T-helper 2 cell (primary cell): ENCODE measurements at places on chromosomes 7 and 10.

GRCh38 chr10:109418795-109419194, 504.5 kb downstream of the XPNPEP1 start:
- DNase-seq: no peak

GRCh38 chr7:41134300-41135255, 568.3 kb downstream of the INHBA start:
- DNase-seq: no peak

GRCh38 chr10:78817361-78817760, 251.4 kb upstream of the ZMIZ1 start:
- DNase-seq: no peak

- DNase-seq: no peak
Measured at GRCh38 chr7:65338346-65338745, 35.3 kb upstream of the ZNF92 start.

GRCh38 chr10:103049237-103049636, 131.1 kb downstream of the CNNM2 start:
- DNase-seq: no peak

DNA sequence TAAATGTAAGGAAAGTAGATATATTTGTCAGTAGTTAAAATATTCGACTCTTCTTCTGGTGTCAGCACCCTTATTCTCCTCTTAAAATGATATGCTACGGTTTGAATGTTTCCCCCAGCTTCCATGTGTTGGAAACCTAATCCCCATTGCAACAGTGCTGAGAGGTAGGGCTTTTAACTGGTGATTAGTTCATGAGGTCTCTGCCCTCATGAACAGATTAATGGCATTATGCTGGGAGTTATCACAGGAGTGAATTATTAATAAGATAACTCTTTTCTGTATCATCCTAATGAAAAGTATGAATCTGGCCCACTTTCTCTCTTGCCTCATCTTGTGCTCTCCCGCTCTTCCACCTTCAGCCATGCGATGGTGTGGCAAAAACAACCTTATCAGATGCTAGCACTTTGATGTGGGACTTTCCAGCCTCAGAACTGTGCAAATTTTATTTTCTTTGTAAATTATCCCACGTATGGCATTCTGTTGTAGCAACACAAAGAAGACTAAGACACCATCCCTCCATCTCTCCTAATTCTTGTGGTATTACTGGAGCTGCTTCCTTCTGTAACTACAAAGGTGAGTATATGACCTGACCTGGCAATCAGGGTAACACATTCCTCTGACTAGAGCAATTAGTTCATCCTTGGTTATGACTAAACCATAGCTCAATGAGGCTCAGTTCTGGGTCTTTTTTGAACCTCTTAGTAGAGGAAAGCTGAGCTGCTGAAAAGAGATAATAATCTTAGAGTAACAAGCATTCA, 171.1 kb upstream of the TMEM196 start:
- no peak for DNase-seq

DNA sequence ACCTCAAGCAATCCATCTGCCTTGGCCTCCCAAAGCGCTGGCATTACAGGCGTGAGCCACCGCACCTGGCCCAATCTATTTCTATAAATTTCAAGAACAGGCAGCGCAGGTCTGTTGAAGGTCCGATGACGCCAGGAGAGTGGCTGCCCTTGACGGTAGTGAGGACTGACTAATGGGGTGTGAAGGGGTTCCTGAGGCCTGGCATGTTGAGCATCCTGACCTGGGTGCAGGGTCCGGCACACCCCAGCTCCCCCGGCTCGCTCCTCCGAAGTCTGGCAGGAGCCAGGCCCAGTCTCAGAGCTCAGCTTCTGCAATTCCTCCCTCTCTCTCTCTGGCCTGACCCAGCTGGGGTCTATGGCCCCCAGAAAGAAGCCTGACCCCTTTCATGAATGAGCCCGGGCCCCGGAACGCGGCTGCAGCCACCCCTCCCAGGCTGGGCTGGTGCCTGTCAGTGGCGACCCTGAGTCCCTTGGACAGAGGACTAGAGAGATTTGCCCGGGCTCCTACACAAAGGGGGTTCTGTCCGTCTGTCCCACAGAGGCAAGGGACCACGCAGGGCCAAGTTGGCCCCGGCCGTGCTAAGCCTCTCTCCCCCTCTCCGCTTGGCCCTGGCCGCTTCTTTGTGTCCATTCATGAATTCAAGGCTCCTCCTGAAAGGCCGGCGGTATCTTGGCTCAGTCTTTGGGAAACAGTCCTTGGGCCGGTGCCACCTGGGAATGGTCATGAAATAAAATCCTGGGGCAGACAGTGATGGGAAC, 18.8 kb downstream of the MMD2 start:
- no peak for DNase-seq

DNA sequence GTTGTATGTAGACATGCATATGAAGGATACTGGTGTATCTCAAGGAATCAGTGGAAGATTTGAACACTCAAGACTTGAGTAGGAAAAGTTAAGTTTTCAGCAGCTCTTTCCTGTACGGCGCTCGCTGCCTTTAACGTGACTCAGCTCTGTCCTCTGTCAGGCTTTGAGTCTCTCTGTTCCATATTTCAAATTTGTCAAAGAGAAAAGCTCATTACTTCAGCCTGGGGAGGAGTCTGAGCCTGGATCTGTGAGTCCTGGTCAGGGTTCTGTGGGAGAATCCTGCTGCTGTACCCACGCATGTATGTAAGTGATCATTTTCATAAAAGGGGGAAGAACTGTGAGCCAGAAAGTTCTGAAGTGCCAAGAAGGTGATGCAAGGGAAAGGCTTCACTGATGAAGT, 13.8 kb upstream of the MPP7 start:
- DNase-seq: no peak

DNA sequence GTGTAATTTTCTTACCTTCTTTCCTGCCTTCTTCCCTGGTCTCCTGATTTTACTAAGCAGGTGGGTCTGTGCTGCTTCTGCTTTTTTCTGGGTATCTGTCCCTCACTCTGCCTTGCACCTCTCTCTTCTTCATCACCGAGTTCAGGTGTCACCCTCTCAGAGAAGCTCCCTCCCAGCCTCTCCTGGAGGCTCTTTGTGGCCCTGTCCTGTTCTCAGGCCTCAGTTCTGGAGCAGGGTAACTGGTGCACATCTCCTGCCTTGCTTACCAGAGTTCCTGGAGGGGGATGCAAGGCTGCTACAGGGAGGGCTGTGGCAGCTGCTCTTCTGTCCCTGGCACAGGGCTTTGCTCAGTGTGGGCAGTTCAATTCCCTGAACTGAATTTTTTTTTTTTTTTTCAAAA, 66.1 kb downstream of the RBM33 start:
- DNase-seq: no peak

- DNase-seq: no peak
Measured at GRCh38 chr7:128102490-128103291, 71.5 kb upstream of the LRRC4 start.

GRCh38 chr10:104326991-104327610, 11.2 kb downstream of the ITPRIP start:
- DNase-seq: no peak

- DNase-seq: no peak
Measured at GRCh38 chr10:58575491-58575890, 62.8 kb downstream of the BICC1 start.

GRCh38 chr10:68562661-68563570, 2.8 kb downstream of the TET1 start:
- DNase-seq: no peak

GRCh38 chr7:81776161-81776560, 6.3 kb upstream of the HGF start:
- no peak for DNase-seq

GRCh38 chr7:44618045-44618444, 11.6 kb downstream of the OGDH start:
- no peak for DNase-seq

GRCh38 chr7:68964060-68964459, 634.2 kb upstream of the AUTS2 start:
- DNase-seq: no peak

- DNase-seq: no peak
Measured at GRCh38 chr7:34247468-34247867, 342.1 kb downstream of the BMPER start.

GRCh38 chr10:28850784-28851183, 173.5 kb downstream of the BAMBI start:
- DNase-seq: no peak

GRCh38 chr7:1046722-1047679, 2.7 kb downstream of the GPR146 start:
- peak; percentile 35 for DNase-seq

- DNase-seq: no peak
Measured at GRCh38 chr7:123538189-123538714, 3.9 kb upstream of the IQUB start.

DNA sequence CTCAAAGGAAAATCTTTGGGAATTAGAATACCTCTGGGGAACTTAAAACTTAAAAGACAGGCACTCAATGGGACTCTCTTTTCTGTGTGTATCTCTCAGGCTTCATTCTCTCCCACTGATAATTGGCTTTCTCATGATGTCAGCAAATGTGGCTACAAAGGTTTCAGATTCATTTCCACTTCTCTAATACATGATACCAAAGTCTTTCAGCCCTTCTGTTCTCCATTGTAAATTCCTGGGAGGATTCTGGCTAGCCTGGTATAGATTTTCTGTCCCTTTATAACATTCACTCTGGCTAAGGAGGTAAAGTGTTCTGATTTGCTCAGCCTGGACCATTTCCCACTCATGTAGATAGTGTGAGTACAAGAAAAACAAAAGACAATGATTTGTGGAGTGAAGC, 606.2 kb downstream of the PCDH15 start:
- DNase-seq: no peak

DNA sequence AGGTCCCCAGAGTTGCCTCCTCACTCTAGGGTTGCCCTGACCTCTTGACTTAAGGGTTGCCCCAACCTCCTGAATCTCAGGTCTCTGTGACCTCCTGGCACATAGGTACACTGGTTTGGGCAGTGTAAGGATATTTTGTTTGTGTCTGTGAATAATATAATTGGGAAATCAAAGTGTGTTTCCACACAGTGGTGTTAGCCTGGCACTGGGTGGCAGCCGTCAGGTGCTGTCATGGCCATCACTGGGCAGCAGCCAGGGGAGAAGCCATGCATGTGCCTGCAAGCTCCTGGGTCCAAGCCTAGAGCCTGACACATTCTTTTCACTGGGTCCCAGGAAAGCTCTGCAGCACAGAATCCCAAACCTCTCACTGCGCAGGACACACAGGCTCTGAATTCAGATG, 3.6 kb upstream of the CCDC201 start:
- DNase-seq: no peak

DNA sequence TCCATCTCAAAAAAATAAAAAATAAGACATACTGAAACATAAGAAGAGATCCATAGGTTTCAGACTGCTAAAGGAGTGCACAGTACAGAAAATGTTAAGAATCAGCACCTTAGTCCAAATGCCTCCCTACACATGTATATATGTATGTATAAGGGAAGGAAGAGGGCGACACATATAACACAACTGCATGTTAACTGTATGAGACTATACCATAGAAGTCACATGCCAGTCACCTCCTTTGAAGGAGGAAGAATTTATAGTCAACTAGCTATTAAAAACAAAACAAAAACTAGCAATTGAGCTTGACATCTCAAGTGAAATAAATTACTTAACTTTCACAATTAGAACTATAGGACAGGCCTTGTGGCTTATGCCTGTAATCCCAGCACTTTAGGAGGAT, 50.4 kb downstream of the IGF2BP3 start:
- DNase-seq: no peak

DNA sequence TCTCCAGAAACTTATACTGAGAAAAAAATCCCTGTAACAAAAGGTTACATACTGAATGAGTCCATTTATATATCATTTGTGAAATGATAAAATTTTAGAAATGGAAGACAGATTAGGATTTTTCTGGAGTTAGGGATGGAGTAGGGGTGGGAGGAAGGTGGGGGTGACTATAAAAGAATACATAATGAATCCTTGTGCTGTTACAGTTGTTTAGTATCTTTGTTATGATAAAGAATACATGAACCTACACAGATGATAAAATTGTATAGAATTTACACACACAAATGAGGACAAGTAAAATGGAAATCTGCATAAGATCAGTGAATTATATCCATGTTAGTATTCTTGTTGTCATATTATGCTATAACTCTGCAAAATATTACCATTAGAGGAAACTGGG, 41.7 kb upstream of the CCSER2 start:
- no peak for DNase-seq

GRCh38 chr10:77073663-77073960, 564.0 kb downstream of the KCNMA1 start:
- DNase-seq: no peak

- DNase-seq: no peak
Measured at GRCh38 chr10:124942317-124943169, 620 bp downstream of the ZRANB1 start.

GRCh38 chr10:100897976-100898375, 14.8 kb upstream of the SLF2 start:
- no peak for DNase-seq

DNA sequence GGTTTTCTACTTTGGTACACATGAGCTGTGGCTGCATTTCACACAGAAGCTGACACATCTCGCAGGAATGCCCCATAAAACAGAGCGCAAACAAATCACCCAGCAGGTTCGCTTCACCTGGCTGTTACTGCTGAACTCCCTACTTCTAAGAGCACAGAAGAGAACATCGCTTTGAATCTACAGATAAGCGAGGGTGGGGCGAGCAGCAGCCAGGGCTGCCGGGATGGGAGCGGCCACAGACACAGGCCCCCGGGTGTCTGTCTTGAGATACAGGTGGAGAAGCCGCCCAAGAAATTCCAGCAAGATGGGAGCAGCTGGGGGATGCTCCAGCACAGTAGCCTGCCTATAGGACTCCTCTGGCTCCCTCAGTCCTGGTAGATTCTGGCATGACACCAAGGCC, 27.4 kb downstream of the OGDHL start:
- DNase-seq: no peak

GRCh38 chr7:17325364-17325763, 26.9 kb downstream of the AHR start:
- DNase-seq: no peak

DNA sequence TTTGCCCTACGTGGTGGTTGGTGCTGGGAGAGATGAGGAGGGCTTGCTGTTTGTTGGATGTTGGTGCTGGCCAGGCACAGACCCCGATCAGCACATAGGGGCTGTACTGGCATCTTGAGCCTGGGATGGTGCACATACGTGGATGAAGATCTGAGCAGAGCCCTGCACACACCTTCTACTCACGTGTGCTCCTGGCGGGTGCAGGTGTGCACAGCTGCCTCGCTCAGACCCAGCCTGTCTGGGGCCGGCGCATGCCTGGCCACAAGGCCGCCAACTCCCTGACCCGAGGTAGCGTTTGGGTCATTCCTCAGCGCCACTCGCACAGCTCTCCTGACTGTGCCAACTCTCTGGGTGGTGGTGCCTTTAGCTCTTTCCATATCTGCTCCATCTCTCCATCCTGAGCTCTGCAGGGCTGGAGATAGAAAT, 18.6 kb downstream of the PALD1 start:
- no peak for DNase-seq

GRCh38 chr10:91643700-91644099, 10.8 kb upstream of the PPP1R3C start:
- DNase-seq: no peak

- no peak for DNase-seq
Measured at GRCh38 chr10:72697716-72698115, 5.8 kb downstream of the MCU start.

- DNase-seq: no peak
Measured at GRCh38 chr10:70777063-70777875, 7.9 kb downstream of the TBATA start.

- DNase-seq: no peak
Measured at GRCh38 chr7:157235357-157236333, 96.9 kb downstream of the UBE3C start.

- DNase-seq: no peak
Measured at GRCh38 chr10:28922127-28922526, 244.8 kb downstream of the BAMBI start.
